WTC11 (cell line): ENCODE measurements at places on chromosomes 5 and 9. TPM values are rescaled to one million over a fixed set of nuclear protein-coding genes. Genes with fewer than 3 reads are reported as not detected.

Gene TSLP
- total RNA-seq: 0.73 to 1.1 TPM (median 0.87 TPM) in 3 replicates

Gene NDUFS6
- total RNA-seq: 75.8 to 84.3 TPM (median 77.4 TPM) in 3 replicates

GRCh38 chr5:112183103-112183711 is 235.9 kb downstream of the EPB41L4A start:
- DNase-seq: no peak

DNA sequence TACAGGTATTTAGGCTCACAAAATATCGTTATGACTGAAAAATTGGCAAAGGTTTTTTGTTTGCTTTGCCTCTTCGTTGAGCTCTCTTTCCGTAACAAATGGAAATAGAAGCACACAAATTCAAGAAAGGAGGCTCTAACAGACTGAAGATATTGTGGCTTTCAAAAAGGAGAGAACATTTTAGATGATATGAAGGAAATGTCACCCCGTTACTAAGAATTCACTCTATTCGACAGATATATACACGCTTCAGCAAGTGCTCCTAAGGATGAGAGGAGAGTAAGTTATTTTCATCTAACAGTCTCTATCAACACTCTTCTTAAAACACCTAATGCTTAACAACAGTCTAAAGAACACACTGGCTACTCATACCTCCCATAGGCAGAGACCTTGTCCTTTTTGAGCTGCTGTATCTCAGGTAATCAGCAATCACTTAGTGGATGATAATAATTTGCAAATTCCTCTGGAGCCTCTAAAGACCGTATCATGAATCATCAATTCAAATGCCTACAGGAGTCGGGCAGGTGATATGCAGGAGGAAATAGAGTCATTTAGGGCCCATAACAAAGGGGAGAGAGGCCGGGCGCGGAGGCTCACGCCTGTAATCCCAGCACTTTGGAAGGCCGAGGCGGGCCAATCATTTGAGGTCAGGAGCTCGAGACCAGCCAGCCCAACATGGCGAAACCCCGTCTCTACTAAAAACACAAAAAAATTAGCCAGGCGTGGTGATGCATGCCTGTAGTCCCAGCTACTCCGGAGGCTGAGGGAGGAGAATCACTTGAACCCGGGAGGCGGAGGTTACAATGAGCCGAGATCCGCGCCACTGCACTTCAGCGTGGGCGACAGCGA is 1.4 kb upstream of the HSDL2 start:
- no peak for DNase-seq
